ENCODE measurements at places on chromosomes 4 and X.

- no peak for DNase-seq
Observed at GRCh38 chr4:105596684-105597083, 44.3 kb downstream of the ARHGEF38 start.

- no peak for DNase-seq
Observed at GRCh38 chr4:2080429-2081300, 21.5 kb downstream of the NAT8L start.

- DNase-seq = no peak
Observed at GRCh38 chrX:144295921-144296320, 412.1 kb downstream of the UBE2NL start.

- no peak for DNase-seq
Observed at GRCh38 chrX:129738466-129739308, at the start of gene XPNPEP2. Gene XPNPEP2 (plus strand): TSS chrX:129738979. CDS start chrX:129739214, 235 bp downstream.

DNA sequence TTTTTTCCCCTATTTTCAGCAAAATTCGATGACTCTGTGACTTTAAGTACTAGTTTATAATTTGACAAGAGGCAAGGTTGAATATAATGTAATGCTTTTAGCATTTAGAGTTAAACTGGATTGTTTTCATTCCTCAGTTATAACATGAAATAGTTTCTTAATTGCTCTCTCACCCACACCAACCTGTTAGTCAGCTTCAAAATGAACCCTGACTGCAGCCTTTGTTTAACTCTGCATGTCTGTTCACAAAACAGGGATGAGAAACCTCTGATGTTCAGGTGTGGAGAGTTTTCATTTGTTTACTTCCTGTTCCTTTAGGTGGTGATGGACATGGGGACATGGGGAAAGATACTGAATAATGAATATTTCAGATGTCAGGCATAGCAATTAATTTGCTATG is 49.9 kb upstream of the MND1 start:
- no peak for DNase-seq

- no peak for DNase-seq
Observed at GRCh38 chr4:153296040-153296823, 48.3 kb upstream of the MND1 start.

GRCh38 chr4:124499261-124499660 is 213.3 kb downstream of the ANKRD50 start:
- no peak for DNase-seq

DNA sequence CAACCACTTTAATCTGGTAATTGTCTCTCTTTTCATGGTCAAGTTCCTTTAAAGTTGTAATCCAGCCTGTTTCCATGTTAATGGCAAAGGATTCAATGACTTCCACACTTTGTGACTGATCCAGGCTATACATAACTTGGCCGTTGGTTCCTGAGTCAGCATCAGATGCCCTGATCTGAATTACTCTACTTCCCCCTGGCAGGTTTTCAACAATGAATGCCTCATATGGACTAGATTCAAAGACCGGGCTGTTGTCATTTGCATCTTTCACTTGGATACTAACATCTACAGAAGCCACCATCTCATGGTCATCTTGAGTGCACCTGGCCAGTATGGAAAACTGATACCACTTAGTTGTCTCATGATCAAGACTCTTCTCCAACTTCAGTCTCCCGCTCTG is 62.6 kb upstream of the MTNR1A start:
- DNase-seq = no peak

DNA sequence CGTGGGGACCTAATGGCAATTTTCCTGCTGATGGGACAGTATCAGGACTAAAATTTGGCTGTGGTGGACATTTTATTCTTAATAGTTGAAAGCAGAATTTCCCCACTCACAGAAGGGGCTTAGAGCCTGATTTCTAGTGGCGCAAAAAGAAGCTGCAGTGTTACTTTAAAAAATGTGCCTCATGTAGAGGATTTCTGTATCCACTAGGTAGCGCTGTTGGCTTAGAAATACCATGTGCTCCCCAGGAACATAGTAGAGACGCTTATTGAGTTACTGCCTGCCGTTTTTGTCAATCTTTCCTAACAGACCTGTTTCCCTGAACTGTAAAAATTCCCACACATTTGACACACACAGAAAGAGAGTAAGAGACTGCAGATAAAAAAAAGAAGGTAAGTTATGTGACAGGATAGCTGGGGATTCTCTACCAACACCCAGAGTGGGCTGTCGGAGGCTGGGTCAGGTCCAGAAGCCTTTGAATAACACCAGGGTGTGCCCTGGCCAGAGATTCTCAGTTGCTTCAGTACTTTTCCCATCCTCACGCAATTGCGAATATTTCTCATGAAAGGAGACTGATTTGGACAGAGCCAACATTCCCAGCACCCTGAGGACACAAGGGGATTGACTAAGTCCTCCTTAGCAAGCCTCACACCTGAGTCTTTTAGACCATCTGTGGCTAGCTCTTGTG is 88.4 kb downstream of the ZXDA start:
- DNase-seq = no peak

GRCh38 chrX:39726771-39727170 is 371.0 kb downstream of the BCOR start:
- DNase-seq = no peak

GRCh38 chrX:123859409-123859845 is 426 bp upstream of the XIAP start:
- no peak for DNase-seq

DNA sequence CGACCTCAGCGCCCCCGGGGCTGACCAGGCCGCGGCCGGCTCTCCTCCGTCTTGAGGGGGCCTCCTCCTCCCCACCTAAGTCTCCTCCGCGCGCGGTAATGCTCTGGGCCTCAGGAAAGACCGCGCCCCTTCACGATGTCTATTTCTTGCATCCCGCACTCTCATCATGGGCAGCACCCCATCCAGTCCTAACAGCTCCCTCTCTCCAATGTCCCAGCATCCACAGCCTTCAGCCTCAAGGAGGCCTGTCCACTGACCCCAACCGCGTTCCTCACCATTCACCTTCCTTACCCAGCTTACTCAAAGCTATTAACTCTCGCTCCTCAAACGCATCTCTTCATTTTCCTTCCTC is 77.5 kb downstream of the MAGED4 start:
- DNase-seq = no peak

DNA sequence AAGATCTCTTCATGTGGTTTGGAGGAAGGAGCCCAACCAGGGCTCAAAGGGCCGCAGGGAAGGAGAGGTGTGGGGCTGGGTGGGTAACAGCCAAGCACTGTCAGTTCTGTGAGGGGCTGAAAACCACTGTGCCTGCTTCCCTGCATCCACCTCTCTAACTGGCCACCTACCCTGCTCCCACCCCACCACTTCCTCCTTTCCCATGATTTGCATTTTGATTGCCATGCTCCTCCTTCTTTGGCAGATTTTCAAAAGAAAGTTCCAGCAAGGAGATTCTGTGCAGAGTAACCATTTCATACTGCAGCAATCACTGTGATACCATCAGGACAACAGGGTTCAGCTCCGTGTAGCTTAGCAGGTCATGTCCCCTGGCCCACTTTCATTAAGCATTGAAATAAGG is 1.8 kb downstream of the ZNF674 start:
- no peak for DNase-seq

- no peak for DNase-seq
Observed at GRCh38 chr4:165133150-165133549, 20.5 kb upstream of the TMEM192 start.

DNA sequence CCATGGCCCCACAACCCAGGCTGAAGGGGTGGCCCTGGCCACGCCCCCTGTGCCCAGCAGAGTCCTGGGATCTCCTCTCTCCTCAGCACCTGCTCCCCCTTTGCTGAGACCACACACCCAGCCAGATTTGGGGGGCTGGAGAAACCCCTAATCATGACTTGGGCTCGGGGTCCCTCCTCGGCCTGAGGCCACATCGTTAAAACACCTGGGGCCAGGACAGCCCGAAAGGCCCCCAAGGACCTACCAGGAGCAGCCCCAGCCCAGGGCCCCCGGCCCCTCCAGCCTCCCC is 116.7 kb downstream of the FAM53A start:
- no peak for DNase-seq

GRCh38 chr4:159706704-159707103 is 603.8 kb downstream of the RAPGEF2 start:
- DNase-seq = no peak

- DNase-seq = no peak
Observed at GRCh38 chrX:11666164-11666563, 444 bp upstream of the ARHGAP6 start.

GRCh38 chr4:146485968-146486367 is 35.8 kb downstream of the SLC10A7 start:
- no peak for DNase-seq

DNA sequence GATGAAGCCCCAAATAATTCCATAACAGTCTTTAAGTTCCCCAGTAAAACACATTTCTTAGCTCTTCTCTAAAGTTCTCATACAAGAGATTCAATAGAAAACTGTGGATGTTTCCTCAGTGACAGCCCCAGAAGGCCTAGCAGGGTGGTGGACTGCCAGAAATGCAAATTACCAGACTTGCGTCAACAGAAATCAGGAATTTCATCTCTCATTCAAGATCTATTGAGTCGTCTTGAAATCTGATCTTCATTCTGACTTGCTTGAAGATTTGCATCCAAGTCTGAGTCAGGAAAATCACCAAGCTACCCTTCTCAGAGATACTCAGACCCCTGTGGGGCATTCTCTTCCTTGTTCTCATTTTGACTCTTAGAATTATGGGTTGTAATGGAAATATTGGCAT is 68.9 kb upstream of the NDP start:
- DNase-seq = no peak

GRCh38 chrX:105744291-105744690 is 78.0 kb upstream of the NRK start:
- no peak for DNase-seq

- no peak for DNase-seq
Observed at GRCh38 chr4:10074767-10075105, 41.9 kb downstream of the WDR1 start.

DNA sequence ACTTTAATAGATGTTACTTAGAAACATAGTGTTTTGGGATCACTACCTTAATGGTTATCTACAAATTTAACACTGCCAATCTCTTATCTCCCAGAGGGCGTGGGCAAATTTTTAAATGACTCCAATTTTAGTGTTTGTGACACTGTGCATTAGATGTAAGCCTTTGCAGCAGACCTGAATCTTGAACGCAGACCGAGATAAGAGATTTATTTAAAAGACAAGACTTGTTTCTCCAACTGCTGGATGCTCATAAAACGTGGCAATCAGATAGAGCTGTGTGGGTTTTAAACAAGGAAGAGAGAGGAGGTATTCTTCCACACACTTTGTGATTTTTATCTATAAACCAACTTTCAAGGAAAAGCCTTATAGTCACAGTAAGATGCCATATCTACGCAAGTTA is 252.5 kb upstream of the NR3C2 start:
- no peak for DNase-seq

All from thoracic aorta (tissue), 2 donors.